ENCODE measurements at places on chromosomes 7 and 10.
A peak's percentile ranks its signal among the peaks of the same experiment; 100 is the strongest.

DNA sequence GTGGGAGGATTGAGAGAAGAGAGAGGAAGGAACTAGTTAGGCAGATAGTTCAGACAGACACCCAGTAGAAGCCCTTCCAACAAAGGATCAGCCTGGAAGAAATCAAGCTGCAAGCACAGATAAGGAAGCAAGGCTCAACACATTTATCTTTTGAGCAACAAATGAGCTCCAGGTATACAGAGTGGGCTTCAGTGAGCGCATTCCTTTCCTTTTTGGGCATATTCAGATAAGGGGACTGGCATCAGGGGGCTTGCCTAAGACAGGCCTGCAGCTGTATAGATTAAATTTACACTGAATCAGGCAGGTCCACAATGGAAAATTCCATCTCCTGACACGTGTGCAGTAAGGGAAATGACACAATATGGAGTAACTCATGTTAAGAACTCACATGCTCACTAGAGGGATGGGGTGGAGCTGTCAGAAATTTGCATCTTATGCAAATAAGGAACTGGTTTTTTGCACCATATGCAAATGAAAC lies 147.2 kb downstream of the AKR1D1 start:
- DNase-seq, result no peak

- DNase-seq, result no peak
These were observed 18.4 kb downstream of the SPOCK2 start for GRCh38 chr10:72069751-72070526.

- no peak for DNase-seq
These were observed 261.4 kb downstream of the ZMYND11 start for GRCh38 chr10:396535-397220.

- no peak for DNase-seq
These were observed 40.8 kb upstream of the WIPF3 start for GRCh38 chr7:29765490-29765889.

GRCh38 chr7:64630496-64630895 lies 35.4 kb upstream of the ZNF107 start:
- no peak for DNase-seq

DNA sequence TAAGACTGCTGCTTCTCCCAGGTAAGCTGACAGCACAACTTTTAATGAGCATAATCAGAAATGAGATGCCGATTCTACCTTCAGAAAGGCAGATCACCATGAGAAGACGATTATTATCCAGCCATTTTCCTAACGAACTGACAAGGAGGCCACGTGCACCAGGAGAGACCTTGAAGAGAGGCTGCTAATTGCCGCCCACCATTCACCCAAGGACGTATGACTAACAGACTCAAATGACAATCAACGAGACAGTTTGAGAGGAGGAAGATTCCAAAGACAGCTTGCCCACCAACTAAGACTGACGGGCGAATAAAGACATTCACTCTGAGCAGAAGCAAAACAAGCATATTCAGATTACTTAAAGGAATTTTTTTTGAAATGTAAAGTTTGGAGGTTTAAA lies 301.9 kb upstream of the TAC1 start:
- DNase-seq, result no peak

DNA sequence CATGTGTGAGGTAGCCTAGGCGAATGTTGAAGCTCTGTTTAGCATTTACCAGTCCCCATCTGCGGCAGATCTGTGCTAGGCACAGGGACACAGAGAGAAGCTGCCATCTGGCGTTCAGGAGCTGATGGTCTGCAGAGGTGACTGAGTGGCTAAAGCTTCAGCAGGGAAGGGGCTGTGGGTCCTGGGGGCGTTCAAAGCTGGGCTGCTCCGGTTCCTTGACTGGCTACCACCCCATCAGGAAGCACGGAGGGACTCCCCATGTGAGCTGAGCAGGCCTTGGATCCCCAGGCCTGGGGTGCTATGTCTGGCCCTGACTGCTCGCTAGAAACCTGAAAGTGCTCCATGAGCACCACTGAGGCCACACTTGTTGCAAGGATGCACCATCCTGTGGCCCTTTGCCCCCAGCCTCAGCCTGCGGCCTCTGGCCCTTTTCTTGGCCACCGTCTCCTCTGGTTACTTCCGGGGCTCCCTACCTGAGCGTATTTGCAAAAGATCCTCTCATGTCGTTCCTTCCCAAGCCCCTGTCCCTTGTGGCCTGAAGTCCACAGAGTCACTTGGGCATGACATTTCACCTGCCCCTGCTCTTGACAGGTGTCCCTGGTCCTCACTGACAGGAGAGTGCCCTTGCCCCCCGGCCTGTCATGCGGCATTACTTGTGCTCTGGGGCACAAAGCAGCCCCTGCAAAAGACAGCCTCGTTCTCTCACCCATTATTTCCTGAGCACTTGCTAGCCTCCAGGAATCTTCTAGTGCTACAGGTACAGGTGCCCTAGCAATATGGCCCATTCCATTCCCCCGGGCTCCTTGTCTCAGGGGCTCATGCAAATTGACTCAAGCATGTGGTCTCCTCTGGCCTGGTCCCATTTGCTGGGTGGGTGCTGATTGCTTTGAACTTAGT lies 108.1 kb downstream of the GLRX3 start:
- DNase-seq, result peak; percentile 5

- no peak for DNase-seq
These were observed 45.9 kb upstream of the PTF1A start for GRCh38 chr10:23146258-23146657.

DNA sequence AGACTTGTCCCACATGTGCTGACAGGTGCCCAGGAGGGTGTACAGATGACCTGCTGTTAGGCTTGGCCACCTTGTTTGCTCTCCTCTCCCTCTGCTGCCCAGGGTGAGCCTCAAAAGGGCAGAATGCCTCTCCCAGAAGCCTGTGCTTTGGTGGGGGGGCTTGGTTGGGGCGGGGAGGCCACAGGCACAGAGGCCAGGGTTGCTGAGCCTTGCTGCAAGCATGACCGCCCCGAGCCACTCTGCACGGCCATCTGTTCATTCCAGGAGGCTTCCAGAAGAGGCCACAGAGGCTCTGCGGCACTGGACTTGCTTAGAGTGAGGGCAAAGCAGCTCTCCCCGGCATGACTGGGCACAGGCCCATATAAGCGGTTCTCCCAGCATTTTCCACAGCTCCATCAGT lies 190.8 kb downstream of the GLRX3 start:
- no peak for DNase-seq

GRCh38 chr10:24791084-24791726 lies 67.5 kb upstream of the ARHGAP21 start:
- DNase-seq, result no peak

GRCh38 chr10:93357680-93358079 lies 124.5 kb downstream of the MYOF start:
- no peak for DNase-seq

DNA sequence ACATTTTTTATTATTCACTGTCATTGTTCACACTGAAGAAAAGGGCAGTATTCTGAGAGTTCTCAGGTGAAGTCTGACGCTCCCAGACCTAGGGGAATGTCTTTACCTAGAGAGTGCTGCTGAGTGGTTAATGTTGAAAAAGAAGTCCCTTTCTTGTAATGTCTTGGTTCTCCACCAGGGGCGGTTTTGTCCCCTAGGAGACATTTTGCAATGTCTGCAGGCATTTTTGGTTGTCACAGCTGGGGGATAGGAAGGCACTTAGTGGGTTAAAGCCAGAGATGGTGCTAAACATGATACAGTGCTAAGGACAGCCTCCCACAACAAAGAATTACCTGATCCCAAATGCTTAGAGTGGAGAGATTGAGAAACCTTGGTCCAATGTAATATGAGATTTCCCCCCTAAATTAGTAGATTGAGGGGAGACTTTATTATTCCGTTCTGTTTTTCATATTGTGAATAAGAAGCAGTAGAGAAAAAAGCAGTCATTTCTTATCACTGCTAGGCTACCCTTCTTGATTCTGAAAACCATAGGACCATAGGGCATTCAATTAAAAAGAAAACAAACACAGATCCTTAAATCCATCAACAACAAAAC lies 13.1 kb downstream of the UMAD1 start:
- no peak for DNase-seq

- DNase-seq, result no peak
These were observed 484.7 kb downstream of the PTPRN2 start for GRCh38 chr7:158102897-158103296.

DNA sequence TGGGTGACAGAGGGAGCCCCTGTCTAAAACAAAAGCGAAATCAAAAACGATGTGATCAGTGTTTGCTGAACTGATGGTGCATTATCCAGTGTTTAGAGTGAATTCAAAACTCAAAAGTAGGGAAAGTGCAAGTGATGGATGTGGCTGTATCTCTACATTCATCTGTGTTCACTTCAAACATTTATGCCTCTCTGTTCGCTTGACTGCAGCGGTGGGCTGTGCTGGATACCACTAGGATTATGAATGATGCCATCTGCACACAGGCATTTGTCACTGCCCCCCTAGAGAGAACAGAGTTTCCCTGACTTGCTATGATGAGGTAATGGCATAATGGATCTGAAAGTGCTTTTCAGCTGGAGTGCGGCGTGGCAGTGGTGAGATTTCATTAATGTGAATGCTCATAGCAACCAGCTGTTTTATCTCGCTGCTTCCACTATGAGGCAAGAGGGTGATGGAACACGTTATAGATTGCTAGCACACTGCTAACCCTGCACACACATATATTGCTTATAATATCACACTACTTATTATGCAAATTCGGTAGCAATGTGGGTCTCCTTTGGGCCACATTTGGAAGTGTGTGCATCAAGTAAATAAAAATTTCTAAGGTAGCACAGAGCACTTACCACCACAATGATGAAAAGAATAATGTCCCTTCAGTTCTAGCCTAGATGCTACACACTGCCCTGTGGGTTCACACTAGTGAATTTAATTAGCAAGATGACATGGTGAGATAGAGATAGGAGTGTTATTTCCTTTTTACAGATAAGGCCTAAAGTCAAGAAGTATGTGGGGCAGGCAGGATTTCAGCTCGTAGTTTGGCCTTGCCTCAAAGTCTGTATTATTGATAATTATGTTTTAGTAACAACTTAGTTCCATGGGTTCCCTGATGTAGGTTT lies 164.7 kb downstream of the CAMK1D start:
- no peak for DNase-seq

DNA sequence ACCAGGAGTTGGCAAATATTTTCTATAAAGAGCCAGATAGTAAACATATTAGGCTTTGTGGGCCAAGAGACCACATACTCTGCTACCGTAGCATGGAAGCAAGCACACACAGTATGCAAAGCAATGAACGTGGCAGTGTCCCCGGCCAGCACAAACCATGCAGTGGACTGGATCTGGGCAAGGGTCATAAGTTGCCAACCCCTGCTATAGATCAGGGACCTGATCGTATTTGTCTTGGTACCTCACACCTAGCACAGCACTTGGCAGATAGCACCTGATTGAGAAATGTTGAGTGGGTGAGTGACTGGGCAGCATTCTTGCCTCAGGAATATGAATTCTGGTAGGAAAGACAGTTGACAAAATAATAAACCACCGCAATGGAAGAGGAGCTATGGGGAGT lies 331.9 kb downstream of the FGFR2 start:
- DNase-seq, result no peak

GRCh38 chr10:59868696-59869593 lies 37.4 kb downstream of the CCDC6 start:
- no peak for DNase-seq

- no peak for DNase-seq
These were observed 48.3 kb downstream of the SVIL start for GRCh38 chr10:29586509-29586908.

DNA sequence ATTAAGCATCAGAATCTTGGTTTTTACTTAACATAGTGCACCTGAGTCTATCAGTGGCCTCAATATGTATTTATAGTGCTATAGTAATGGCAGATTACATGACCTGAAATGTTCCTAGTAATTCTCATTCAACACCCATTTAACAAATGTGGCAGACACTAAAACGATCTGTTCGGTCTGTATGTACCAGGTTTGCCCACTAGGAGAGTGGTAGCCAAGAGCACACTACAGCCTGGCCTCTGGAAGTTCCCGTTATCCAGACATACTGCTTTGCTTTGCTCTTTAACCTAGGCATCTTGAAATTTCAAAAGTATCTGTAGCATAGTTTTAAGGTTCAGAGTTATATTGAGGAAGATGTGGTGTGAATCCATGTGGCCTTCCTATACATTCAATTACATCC lies 395.7 kb upstream of the NRG3 start:
- no peak for DNase-seq

- no peak for DNase-seq
These were observed at the start of gene ADIRF for GRCh38 chr10:86968271-86968993. ADIRF (plus strand) TSS chr10:86968482; CDS start chr10:86968545, 63 bp downstream.

DNA sequence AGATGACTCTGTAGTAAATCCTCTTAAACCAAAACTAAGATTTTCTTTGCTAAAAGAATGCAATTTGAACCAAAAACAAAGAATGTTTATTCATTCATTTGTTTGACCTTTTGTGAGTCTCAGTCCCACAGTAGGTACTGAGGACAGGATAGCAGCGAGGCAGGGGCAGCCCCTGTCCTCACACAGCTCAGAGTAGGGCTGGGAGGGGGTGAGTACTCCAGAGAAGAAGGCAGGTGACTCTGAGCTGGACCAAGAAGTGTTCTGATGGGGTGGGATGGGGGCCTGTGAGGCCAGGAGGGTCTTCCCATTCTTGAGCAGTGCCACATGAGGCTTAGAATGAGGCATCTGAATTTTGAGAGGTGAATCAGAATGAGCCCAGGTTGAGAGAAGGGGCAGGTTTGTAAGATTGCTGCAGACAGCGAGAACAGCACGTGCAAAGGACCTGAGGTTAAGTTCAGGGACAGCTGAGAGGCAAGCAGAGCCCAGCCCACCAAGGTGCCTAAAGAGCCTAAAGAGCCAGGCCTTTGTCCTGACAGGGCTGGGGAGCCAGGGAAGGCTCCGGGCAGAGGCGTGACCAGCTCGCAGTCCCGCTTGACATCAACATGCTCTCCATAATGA lies 56.9 kb upstream of the CHST15 start:
- DNase-seq, result no peak

- no peak for DNase-seq
These were observed 1.4 kb upstream of the COBL start for GRCh38 chr7:51318001-51318400.

- no peak for DNase-seq
These were observed 115.7 kb upstream of the PPP2R2D start for GRCh38 chr10:131785121-131785460.

GRCh38 chr10:49484486-49485235 lies 54.3 kb downstream of the ERCC6 start:
- DNase-seq, result no peak

- no peak for DNase-seq
These were observed 243.0 kb downstream of the BICC1 start for GRCh38 chr10:58755677-58756076.

- DNase-seq, result no peak
These were observed 133.3 kb upstream of the HGF start for GRCh38 chr7:81903115-81903514.

DNA sequence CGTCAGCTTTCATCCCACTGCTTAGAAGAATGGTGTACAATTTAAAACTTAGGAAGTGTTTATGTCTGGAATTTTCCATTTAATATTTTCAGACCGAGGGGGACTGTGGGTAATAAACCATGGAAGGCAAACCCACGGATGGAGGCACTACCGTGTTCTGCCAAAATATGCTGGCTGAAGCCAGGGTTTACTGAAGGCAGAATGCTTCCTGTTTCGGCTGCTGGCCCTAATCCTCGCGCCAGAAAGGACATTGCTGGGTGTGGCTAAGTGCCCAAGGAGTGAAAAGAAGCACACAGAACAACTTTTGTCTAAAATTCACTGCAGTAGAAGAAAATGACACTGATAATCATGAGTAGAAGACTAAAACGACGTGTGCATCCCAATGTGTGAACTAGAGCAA lies 32.3 kb downstream of the PITRM1 start:
- DNase-seq, result no peak
